Stimulated activated naive CD4-positive, alpha-beta T cell treated with Interleukin-2 at 50 U/mL for 16 hours (primary cell): ENCODE measurements at places on chromosomes 12 and 14.

GRCh38 chr14:61037215-61037614, 56.2 kb downstream of the SLC38A6 start:
- DNase-seq: no peak

- DNase-seq: peak; percentile 55
Measured at GRCh38 chr14:77181603-77182437, at the start of gene TMEM63C. Gene TMEM63C, plus strand, starts transcription at chr14:77181798. Its CDS starts 37,016 bp downstream, at chr14:77218814.

GRCh38 chr12:123041042-123041531, 60.6 kb downstream of the ARL6IP4 start:
- DNase-seq: no peak

- peak; percentile 77 for DNase-seq
Measured at GRCh38 chr14:49768301-49769121, 558 bp downstream of the KLHDC2 start.

- no peak for DNase-seq
Measured at GRCh38 chr14:53845813-53846693, 110.6 kb downstream of the BMP4 start.

- DNase-seq: no peak
Measured at GRCh38 chr14:85338895-85339294, 191.0 kb upstream of the FLRT2 start.

- DNase-seq: no peak
Measured at GRCh38 chr14:104393199-104393897, 186.2 kb upstream of the C14orf180 start.

- no peak for DNase-seq
Measured at GRCh38 chr14:54570631-54571415, 3.9 kb downstream of the SAMD4A start.

- DNase-seq: no peak
Measured at GRCh38 chr14:102071283-102071998, 15.4 kb downstream of the HSP90AA1 start.

DNA sequence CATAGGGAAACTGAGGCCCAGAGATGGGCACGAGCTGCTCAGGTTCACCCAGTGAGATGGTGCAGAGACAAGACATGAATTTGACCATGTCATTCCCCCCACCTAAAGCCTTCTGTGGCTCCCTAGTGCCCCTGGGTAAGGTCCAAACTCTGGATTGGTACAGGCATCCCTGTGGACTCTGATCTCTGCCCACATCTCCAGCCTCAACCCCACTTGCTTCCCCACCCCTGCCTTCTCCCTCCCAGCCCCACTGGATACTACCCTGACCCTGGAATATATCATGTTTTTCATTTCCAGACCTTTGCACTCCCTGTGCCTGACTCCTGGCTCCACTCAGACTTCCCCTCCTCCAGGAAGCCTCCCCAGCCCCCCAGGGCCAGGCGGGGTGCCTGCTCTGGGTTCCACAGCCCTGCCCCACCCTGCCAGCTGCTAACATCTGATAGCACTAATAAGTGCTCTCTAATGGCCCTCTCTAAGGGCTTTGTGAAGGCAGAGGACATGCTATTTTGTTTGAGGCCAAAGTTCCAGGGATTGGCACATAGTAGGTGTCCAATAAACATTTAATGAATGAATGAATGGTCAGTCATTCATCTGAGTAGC, 1.1 kb upstream of the SDSL start:
- DNase-seq: no peak

DNA sequence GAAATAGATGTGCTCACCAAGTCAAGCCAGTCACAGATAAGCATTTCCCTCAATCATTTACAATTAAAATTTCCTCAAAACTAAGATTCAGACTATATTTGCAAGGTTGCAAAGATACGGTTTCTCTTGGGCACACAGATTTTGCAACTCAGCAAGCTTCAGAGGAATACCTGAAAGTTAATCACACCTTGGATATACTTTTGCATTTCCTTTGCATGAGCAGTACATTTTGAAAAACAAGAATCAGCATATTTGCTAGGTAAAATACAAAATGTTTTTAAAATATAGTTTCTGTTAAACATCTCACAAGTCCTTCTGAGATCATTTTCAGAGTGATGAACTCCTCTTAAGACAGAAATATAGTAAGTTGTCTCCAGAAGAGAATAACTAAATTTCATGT, 336.9 kb downstream of the DUSP6 start:
- DNase-seq: no peak

GRCh38 chr12:107983756-107984472, 145.2 kb upstream of the WSCD2 start:
- no peak for DNase-seq
